ENCODE measurements at places on chromosomes 6 and 20.

GRCh38 chr6:393391-394221 is 2.1 kb downstream of the IRF4 start:
- DNase-seq: no peak

- DNase-seq: no peak
Observed at GRCh38 chr20:49187330-49187850, 744 bp downstream of the STAU1 start.

- no peak for DNase-seq
Observed at GRCh38 chr6:4023240-4023639, 55.7 kb downstream of the FAM217A start.

DNA sequence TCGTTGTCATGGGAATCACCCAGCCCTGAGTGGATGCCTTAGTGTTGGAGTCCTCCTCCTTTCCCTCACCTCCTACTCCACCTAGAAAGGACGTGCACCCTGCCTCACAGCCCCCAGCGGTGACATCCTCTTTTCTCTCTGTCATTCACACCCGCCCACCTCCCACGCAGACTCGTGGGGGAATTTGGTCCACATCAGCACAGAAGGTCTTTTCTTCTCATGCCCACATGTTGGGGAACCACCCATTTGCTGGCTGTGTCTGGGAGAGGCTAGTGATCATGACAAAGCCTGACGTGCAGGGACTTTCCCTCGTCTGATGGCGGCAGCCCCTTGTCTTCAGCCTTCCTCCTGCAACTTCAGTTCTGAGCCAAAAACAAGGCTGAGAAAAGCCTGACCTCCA is 96.0 kb upstream of the CNKSR3 start:
- DNase-seq: no peak

DNA sequence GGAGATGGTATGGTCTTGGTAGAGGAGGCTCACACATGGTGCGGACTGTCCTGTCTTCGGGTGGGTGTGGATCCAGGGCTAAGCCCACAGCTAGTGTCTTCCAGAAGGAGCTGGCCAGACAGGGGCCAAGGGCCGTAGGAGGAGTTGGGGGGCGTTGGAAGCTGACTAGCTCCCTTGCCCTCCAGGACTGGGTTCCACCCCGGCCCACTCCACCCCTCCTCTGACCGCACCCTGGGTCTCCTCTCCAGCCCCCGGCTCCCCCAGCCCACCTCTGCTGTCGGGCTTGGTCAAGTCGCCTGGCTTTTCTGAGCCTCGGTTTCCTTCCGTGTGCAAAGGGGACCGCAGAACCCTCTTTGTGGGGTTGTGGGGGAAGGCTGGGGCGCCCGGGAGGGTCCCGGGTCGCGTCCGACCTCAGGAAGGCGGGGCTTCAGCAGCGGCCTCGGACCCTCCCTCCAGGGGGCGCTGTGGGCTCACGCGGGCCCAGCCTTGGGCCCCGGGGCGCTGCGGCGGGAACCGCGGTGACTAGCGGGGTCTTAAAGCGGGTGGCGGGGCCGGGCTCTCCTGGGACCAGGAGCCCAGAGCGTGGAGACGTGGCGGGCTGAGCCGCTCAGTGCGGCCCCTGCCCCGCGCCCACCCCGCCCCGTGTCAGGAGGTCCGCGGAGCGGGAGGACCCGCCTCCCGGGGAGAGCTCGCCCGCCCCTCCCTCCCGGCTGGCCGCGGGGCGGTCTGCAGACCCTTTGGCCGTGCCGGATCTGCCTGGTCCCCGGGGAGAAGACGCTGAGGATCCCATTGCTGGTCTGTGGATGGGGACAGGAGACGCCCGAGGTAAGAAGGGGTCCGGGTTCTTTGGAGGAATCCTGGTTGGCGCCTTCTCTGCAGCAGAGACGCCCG is 5.4 kb downstream of the NPBWR2 start:
- DNase-seq: no peak

GRCh38 chr6:144265390-144265789 is 19.7 kb upstream of the UTRN start:
- no peak for DNase-seq

GRCh38 chr6:122472022-122472340 is 374 bp upstream of the SERINC1 start:
- no peak for DNase-seq

GRCh38 chr6:43951063-43951755 is 176.0 kb downstream of the MRPL14 start:
- no peak for DNase-seq

GRCh38 chr20:25355011-25355595 is 35.5 kb downstream of the ABHD12 start:
- no peak for DNase-seq

DNA sequence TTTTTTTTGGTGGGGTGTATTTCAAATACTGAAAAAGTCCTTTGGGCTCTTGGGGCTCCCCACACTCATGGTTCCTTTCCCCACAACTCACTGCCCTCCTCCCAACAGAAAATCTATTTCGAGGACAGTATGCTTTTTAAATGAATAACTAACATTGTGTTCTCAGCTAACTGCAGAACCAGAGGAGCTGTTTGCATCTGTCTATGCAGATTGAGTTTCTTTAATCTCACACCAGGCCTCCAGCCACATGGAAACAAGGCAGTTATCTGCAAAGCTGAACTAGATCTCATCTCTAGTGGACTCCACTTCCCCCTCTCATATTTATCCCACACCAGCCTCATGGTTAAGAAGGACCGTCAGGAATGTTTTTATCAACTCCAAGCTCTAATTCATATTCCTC is 955.1 kb downstream of the KIF16B start:
- no peak for DNase-seq

DNA sequence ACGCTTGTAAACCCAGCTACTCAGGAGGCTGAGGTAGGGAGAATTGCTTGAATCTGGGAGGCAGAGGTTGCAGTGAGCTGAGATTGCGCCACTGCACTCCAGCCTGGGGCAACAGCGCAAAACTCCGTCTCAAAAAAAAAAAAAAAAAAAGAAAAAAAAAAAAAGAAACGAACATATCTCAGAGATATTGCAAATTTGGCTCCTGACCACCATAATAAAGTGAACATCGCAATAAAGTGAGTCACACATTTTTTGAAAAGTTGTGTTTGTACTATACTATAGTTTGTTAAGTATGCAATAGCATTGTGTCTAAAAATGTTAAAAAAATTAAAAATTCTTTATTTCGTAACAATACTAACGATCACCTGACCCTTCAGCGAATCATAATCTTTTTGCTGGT is 13.3 kb downstream of the RSPH9 start:
- DNase-seq: no peak

- no peak for DNase-seq
Observed at GRCh38 chr6:168393126-168393870, 47.7 kb upstream of the SMOC2 start.

- DNase-seq: no peak
Observed at GRCh38 chr6:137190583-137191094, 17.2 kb upstream of the IL22RA2 start.

- no peak for DNase-seq
Observed at GRCh38 chr6:146553377-146554135, 9.9 kb downstream of the RAB32 start.

DNA sequence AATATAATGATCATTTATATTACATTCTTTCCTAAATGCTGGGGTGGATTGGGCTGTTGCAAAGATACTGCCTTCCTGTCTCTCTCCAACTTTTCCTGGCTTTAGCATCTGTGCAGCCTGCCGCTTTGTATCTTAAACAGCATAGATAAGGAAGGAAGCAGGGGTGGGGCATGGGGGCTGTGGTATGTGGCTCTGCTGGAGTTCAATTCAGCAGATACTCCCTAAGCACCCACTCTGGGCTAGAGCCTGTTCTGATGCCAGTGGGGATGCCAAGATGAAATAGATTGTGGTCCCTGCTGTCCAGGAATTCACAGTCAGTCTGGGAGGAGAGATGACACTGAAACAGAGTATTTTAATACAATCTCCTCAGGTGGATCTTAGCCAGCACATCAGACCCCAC is 56.8 kb downstream of the EIF2S2 start:
- no peak for DNase-seq

- no peak for DNase-seq
Observed at GRCh38 chr6:31510007-31510406, 12.1 kb downstream of the MICB start.

DNA sequence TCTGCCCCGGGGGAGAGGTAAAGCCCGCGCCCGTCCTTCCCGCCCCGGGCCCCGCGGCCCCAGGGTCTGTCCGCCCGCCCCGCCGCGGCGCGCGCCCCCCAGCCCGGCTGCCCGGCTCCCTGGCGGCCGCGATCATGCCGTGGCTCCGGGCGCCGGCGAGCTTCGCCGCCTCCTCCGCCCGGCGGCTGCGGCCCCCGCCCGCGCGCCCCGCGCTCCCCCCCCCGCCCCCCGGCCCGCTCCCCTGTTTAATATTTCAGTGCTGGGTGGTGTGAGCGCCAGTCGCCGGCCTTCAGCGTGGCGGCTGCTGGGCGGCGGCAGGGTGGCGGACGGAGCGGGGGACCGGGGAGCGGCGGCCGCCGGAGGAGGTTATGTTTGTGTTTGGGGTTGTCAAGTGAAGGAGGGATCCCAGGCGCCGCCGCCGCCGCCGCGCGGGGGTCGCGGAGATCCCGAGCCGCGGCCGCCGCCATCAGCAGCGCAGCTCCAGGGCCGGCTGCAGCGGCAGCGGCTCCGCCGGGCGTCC is at the start of gene HIVEP1:
Gene HIVEP1 (plus strand): TSS at position 275 of the 520 bp plus-strand sequence. CDS start 3,317 bp downstream, outside the sequence.
- DNase-seq: no peak

DNA sequence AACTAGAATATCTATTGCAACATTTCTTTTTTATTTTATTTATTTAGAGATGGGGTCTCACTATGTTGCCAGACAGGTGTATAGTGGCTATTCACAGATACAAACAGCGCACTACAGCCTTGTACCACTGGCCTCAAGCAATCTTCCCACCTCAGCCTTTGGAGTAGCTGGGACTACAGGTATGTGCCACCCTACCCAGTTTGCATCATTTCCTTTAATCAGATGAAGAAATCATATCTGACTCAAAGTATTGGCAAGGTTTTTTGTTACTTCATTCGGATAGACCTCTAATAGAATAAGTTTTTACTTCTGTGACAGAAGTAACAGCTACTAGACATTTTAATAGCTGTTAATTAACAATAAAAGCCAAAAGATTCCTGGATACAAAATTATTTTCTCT is 153.9 kb downstream of the CDK19 start:
- no peak for DNase-seq

GRCh38 chr6:119447921-119448320 is 98.4 kb upstream of the MAN1A1 start:
- no peak for DNase-seq

DNA sequence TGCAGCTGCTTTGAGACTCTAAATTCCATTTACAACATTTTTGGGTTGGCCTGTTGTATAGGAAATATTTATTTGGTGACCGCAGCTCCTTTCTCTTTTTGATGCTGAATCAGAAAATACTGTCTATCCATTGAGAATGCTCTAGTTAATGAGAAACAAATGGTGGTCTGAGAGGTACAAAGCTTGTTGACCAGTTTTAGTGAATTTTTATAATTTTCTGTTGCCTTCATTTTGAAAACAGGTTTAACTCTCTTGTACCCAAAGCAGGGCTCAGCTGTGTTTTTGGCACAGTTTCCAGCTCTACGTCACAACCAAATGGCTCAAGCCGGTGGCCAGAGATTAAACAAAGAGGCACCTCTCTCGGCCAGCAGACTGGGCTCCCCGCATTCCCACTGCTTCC is 113.2 kb downstream of the FNDC1 start:
- no peak for DNase-seq

- DNase-seq: no peak
Observed at GRCh38 chr20:63819224-63819921, 11.7 kb downstream of the ZBTB46 start.

DNA sequence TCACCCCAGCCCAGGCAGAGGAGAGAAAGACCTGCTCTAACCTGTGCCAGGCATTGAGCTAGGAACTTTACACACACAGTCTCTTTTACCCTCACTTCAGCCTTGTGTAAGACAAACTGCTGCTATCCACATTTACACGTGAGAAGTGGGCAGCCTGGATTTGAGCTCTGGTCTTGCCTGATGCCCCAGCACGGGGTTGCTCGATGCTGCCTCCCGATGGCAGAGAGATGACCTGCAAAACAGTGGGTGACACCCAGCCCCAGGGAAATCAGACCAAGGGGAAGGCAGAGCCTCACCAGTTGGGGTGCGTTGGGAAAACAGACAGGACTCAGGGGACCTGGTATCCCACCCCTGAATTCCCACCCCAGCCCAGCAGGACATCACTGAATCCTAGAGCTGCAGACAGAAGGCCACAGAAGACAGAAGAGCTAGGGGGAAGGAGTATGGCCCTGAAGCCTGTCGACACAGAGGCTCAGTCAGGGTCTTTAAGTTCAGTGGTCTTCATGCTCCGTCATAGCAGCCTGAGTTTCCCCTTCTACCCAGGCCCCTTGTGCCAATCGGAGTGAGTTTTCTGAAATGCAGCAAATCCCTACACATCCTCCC is 990 bp downstream of the BPI start:
- DNase-seq: no peak

GRCh38 chr6:97669191-97670031 is 386.4 kb upstream of the MMS22L start:
- DNase-seq: no peak

- DNase-seq: no peak
Observed at GRCh38 chr6:111759331-111759835, 113.9 kb downstream of the FYN start.

DNA sequence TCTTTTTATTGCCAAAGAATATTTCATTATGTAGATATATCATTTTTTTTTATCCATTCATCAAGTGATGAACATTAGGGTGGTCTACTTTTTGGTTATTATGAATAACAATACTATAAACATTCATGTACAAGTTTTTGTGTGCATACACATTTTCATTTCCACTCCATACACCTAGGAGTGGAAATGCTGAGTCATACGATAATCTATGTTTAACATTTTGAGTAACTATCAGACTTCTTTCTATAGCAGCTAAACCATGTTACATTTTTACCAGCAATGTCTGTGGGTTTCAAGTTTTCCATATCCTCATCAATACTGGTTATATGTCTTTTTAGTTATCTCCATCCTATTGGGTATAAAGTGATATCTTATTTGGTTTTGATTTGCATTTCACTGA is 65.7 kb downstream of the PRSS35 start:
- no peak for DNase-seq

- DNase-seq: no peak
Observed at GRCh38 chr6:152441902-152442301, 195.3 kb downstream of the SYNE1 start.

GRCh38 chr6:163897669-163898068 is 483.2 kb downstream of the QKI start:
- DNase-seq: no peak
